Right lung (tissue), 10 donors: ENCODE measurements at places on chromosomes 1 and 21. TPM values are rescaled to one million over a fixed set of nuclear protein-coding genes. Genes with fewer than 3 reads are reported as not detected.

RHBDL2 gene
- 1.5 TPM for polyA plus RNA-seq

UBXN10 gene
- polyA plus RNA-seq = 5.1 TPM

NIPAL3 gene
- 11.8 TPM for polyA plus RNA-seq

- no peak for DNase-seq
Measured at GRCh38 chr21:16323596-16323995, 593.8 kb downstream of the USP25 start.

GRCh38 chr1:225881081-225881958 is 860 bp downstream of the TMEM63A start:
- peak; percentile 47 for DNase-seq

- no peak for DNase-seq
Measured at GRCh38 chr1:93705892-93706500, 24.4 kb upstream of the BCAR3 start.

DNA sequence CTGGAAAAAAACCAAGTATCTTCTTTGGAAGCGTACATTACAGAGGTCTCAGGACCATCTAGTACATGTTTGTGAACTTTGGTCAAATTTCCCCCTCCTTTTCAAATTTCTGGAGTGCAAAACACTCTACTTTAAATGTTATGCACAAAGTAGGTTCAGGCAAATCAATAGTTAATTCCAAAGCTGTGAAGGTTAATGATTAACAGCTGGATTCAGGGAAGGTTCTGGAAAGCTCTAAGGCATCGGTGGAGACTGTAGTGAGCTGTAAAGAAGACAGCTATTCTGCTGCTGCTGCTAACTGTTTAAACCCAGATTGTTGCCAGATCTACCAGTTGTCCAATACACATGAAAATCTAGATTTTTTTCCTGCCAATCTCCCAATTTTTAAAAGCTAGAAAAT is 70.9 kb downstream of the ELAVL4 start:
- no peak for DNase-seq

DNA sequence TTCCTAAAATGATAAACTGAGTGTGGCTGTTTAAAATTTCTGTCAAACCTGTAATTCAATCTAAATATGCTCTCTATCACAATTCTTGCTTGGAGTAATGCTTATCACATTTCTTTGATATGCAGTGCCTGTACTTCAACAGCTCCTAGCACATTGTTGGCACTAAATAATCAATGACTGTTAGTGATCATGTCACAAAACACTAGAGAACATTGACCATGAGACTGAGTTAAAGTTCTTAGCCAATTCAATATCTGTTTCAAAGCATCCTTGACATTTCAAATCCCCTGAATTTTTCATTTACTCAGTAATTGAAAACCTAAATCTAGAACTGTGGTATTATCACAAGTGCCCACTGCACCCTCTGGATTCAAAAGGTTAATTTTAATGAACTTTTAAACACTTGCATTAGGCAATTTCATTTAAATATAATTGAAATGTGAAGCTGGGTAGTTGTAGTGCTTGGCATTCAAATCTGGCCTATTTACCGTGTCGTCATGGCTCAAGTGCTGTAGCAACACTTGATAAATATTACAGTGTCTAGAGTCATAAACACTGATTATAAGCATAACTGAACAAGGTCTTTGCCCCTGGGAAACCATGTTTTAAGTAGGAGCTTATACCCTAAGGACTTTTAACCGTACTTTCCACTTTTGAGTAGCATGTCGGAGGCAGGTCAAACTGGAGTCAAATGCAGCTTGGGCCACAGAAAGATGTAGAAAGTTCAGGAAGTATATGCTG is 143.6 kb downstream of the LRRC7 start:
- DNase-seq = peak; percentile 33

DNA sequence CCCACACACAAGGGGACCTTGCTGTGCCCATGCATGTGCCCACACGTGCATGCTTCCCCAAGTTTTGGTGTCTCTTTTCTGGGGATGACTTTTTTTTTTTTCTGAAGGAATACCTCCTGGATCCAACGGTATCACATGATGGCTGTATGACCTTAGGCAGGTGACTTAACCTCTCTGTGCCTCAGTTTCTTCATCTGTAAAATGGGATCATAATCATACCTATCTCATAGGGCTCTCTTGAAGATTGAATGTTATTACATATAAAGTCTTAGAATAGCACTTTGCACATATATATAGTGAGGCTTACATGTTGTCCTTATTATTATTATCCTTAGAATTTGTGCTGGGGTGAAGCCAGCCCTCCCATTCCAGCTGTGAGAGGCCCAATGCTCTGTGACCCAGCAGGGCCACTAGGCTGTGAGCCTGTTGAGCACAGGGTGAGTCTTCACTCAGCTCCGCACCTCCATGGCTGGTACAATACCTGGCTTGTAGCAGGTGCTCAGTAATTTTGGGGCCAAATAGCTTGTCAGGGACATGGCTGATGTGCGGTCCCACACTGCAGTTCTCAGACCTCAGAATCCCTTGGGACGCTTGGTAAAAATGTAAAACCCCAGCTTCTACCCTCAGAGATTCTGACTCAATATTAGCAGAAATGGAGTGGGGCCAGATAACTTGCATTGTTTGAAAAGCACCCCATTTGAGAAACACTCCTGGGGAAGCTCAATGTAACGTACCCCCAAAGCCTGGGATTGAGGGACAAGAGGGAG is 20.6 kb downstream of the STUM start:
- no peak for DNase-seq

GRCh38 chr1:25256578-25256965 is 9.3 kb upstream of the RSRP1 start:
- no peak for DNase-seq
